ENCODE measurements at places on chromosomes 5 and 9.

GRCh38 chr5:168813184-168813968, 234.2 kb upstream of the PANK3 start:
- no peak for DNase-seq

GRCh38 chr5:143447983-143448382, 44.5 kb upstream of the NR3C1 start:
- no peak for DNase-seq

GRCh38 chr5:76455531-76456133, 52.5 kb downstream of the IQGAP2 start:
- no peak for DNase-seq

DNA sequence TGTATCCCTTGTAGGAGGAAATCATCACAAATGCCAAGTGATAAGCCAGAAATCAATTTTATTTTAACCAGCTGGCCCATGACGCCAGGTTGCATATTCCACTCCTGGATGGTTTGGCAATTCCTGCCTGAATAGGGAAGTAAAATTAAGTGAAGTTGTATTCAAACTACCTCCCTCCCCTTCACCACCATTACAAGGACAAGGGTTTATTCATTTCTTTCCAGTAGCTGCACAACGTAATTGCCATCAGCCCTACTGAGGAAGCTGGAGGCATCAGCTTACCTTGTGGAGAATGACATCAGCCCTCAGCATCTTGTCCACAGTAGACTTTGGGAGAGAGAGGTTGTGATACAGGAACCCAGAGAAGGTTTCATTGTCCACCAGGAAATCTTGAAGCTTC, 66.6 kb downstream of the ABCA1 start:
- no peak for DNase-seq

GRCh38 chr9:98627296-98627695, 81.4 kb downstream of the GABBR2 start:
- DNase-seq = no peak

- DNase-seq = no peak
Observed at GRCh38 chr5:152689250-152689711, 284.2 kb upstream of the NMUR2 start.

DNA sequence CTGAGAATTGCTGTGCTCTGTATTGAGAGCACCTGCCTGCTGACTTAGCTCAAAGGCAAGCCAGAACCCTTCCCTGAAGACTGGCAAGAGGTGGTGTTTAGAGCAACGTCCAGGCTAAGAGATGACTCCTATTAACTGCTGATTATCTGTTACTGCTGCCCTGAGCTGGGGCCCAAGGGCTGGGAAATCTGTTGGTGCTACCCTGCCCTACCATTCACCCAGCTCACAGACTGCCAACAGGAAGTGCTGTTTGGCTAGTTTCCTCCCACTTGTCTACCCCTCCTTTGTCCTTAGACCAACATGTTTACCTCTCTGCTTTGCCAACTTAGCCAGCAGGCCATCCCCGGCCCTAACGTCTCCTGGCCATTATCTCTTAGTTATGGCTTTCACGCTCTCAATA, 6.9 kb downstream of the RAB24 start:
- no peak for DNase-seq
